ENCODE measurements at places on chromosomes 2 and 18.

- no peak for DNase-seq
Measured at GRCh38 chr2:240302933-240303595, 132.4 kb upstream of the GPC1 start.

DNA sequence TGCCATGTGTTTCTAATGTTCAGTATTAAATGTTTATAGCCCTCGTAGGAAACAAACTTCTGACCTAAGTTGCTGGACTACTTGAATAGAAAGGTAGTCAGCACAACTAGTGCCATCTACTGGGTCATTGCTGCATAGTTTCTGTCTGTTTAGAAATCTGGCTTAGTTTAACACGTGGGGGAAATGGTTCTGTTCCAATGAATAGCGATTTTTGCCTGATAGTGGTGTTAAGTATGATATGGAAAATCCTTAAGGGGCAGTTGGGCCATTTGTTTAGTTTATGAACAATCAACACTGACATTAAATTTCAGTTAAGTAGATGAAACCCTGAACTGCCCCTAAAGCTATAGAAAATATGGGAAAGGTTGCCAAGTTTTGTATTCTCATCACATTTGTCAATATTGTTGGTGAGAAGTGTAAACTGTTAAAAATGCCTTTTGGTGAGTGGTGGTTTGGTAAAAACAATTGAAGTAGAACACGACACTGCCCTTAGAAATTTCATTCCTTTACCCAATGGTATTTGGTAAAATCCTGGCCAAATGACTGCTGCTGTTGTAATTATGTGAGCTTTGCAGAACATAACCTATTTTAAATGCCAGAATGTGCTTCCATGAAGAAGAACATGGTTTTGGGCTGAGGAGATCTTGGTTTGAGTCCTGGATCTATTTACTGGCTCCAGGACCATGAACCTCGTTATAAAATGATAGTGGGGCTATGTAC lies 13.2 kb downstream of the NABP1 start:
- no peak for DNase-seq

DNA sequence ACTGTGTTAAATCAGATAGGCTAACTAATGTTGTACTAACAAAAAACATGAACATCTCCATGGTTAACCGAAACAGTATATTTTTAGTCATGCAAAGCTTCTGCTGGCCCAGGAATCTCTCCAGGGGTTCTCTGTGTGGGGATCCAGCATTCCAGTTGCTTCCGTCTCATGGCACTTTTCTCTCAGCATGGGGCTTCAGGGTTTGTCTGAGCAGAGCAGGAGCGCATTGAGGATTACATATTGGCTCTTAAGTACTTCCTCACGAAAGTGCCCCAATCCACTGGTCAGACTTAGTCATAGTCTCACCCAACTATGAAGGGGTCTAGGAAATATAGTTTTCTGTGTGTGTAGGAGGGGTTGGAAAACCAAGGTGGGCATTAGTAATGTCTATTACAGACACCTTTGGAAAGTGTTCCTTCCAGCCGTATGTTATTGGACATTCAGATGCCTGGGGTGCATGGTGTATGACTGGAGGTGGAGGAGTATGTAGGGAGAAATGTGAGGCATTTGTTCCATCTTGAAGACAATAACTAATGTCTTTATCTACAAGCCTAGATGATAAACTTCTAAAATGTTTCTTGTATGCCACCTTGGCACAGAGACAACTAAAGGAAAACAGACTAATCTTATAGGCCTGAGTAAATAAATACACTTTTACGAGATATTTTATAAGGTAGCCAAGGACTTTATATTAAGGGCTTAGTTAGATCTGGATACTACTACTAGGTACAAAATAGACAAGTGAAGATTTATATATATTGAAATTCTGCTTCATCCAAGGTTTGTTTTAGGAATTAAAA lies 123.8 kb upstream of the ZEB2 start:
- DNase-seq, result no peak

- no peak for DNase-seq
Measured at GRCh38 chr2:56008661-56009431, 85.3 kb upstream of the EFEMP1 start.

DNA sequence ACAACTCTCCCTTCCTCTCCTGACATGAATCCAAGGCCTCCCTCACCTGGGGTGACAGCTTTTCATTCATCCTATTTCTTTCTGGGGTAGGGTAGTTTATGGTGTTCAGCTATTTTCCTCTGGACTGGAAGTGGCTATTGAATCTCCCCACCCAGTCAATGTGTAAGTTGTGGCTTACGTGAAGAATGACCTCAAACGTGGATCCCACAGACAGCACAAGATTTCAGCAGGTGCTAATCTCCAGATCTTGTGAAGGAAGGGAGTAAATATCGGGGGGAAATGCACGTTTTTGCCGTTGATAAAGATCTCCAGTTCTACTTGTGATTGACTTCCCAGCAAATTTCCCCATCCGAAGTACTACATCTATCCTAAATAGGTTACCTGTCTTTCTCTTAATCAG lies 71.4 kb upstream of the THOC1 start:
- DNase-seq, result no peak

DNA sequence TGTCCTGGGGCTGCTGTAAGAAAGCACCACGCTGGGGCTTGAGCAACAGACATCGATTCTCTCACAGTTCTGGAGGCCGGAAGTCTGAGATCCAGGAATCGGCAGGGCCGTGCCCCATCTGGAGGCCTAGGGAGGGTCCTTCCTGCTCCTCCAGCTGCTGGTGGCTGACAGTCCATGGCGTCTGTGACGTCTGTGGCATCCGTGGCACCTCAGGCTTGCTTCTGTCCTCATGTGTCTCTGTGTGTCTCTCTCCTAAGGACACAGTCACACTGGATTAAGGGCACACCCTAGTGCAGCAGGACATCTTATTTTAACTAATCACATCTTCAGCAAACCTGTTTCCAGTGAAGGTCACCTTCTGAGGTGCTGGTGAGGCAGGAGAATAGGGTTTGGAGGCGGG lies 32.6 kb upstream of the KCNF1 start:
- no peak for DNase-seq

DNA sequence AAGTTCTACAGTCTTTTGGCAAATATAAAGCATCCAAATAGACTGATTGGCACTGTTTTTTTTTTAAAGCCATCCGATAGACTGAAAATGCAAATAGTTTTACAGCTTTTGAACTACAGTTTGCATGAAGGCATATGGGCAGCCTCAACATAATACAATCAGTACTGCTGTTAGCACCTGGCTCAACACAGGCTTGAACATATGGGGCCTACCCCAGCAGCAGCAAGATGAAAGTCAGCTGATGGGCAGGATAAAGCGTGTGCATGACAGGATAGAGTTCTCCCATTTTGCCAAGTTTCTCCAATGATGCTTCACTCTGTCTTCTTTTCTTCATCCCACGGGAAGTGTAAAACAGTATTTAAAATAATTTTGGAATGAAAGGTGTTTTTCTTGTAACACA lies 1.3 kb upstream of the AKAIN1 start:
- no peak for DNase-seq

DNA sequence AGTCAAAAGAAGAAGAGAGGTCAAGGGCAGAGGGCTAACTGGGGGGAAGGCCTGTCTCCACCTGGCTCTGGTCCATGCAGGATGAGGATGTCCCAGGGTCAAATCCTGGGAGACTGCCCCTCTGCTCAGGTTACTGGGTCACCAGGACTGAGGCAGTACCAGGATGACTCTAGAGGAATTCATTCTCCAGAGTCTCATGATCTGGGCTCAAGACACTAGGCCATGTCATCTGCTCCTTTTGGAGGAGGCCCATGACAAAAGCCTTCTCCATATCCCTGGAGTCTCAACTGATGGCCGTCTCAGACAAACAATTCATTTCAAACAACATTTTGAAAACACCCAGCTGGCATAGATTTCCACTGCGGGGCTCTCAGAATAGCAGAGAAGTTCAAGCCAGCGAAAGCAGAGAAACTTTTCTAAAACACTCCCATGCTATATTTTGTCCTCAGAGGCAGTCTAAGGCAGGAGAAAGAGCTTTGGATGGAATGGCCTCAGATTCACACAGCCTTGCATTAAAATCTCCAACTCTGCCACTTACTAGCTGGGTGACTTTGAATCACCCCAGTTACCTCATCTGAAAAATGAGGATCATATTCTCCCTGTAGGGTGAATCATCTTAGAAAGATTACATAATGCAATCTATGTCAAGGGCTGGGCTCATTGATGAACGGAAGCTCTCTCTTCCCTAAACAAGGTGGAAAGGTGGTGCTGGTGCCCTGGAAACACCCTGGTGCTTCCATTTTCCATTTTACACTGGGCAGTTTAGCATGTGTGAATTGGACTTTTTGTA lies 48.8 kb upstream of the LCLAT1 start:
- no peak for DNase-seq

DNA sequence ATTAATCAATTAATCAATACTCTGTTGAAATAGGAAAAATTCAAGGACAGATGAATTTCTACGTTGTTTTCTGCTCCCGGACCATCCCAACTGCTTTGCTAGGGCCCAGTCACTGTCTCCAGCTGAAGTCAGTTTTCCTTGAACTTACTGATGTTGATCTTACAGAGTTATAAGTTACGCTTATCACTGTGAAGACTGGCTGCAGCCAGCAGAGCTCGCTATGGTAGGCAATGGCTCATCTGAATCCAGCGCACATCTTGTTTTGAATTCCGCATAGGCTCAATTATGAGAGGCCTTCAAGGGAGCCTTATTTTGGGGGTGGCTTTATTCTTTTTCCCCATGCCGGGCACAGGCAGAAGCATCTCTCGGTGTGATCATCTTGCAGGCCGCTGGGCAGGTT lies 2.7 kb downstream of the MC2R start:
- DNase-seq, result no peak

- DNase-seq, result no peak
Measured at GRCh38 chr18:43819397-43819796, 542.1 kb upstream of the SYT4 start.

GRCh38 chr2:122481244-122481622 lies 725.8 kb downstream of the TSN start:
- no peak for DNase-seq

DNA sequence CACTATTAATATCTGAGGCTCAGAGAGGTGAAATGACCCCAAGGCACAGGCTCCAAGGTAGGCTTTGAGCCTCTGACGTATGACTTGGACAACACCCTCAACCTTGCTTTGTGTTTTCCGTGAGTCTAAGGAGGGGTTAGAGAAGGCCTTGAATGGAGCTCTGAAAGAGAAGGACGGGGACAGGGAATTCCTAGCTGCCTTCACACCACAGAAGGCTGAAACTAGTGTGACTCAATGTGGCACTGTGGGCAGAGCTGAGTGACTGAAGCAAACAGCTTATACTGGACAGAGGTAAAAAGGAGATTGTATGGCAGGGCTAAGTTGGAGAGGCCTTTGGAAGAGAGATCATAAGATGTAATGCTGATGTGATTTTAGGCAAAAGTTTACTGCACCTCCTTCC lies 3.5 kb upstream of the NCK2 start:
- no peak for DNase-seq

GRCh38 chr2:222752746-222753145 lies 81.3 kb downstream of the MOGAT1 start:
- DNase-seq, result no peak

GRCh38 chr2:112048887-112049286 lies 6.2 kb upstream of the TMEM87B start:
- no peak for DNase-seq

- DNase-seq, result no peak
Measured at GRCh38 chr2:107591561-107592279, 235.0 kb upstream of the RGPD4 start.

GRCh38 chr18:48825101-48825745 lies 125.5 kb downstream of the SMAD7 start:
- no peak for DNase-seq

DNA sequence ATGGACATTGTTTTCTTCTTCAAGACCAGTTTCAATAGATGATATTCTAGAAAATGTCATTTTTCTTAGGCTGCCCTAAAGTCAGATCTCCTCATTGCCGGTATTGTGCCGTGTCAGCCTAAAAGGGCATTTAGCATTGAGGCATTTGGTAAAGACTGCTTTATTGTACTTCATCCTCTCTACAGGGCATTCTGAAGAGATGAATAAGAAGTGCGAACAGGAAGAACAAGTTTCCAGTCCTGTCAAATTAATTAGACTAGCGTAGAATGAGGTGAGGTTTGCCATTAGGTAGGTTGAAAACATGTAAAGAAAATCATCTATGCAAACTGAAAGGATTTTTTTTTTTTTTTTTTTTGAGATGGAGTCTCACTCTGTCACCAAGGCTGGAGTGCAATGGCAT lies 60.6 kb downstream of the ETAA1 start:
- no peak for DNase-seq

DNA sequence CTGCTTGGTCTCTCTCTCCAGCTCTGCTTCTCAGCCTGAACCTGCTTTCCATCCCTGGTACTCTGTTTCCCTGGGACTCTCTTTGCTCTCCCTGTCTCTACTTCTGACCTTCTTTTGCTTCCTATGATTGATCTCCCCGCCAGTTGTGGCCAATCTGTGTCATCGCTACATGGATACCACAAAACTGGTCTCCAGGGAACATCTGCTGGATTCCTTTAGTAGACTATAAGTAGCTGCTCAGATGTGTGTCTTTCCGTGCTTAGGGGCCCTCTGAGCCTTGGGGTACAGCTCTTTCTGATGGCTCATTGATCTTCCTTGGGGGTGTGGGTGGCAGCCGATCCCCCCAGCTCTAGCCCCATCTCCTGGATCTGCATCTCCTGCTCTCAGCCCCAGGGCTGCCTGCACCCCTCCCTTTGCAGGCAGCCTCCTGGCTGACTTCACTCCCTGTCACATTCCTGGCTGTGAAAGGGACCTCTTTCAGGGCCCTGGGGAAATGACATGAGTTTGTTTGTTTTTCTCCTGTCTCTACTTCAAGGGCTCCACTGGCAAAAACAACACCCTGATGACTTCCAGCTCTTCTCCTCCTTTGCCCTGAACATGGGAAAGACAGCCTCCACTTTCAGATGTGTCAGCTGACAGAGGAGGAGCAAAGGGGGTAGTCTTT lies 333.7 kb downstream of the CYP26B1 start:
- DNase-seq, result no peak

GRCh38 chr2:68730828-68731227 lies 3.8 kb upstream of the ARHGAP25 start:
- no peak for DNase-seq

DNA sequence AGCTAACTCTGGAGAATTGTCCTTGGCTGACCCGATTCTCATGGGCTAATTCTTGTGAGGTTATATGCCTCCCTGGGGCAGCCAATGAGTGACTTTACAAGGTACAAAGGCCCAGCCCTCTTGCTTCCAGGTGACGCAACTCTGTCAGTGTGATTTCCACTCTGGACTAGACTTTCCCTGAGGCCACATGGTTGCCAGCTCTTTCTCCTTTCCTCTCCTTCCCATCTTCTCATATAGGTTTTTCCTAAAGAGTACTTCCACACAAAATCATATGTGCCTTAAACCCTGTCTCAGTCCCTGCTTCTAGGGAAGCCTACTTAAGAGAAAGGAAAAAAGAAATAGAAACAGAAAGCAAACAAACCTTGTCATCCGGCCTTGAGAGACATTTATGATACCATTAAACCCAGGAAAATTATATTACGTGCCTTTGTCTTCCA lies 226.2 kb upstream of the ZSWIM2 start:
- no peak for DNase-seq

GRCh38 chr2:176419591-176420071 lies 150.4 kb downstream of the MTX2 start:
- no peak for DNase-seq

DNA sequence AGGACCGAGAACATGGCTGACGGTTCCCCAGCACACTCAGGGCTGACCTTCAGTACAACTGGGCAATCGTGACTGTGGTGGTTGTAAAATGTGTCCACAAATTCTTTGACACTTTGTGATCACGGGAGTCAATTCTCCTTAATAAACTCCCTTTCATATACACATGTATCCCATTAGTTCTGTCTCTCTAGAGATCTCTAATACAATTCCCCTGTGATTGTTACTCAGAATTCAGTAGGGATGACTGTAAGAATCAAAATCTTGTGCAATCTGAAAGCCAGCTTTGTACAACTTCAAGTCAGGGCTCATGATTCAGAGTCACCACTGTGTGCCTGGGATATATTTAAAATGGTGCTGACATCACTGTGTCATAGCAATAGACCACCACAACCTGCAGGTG lies 89.5 kb upstream of the LMAN1 start:
- no peak for DNase-seq
